ENCODE measurements at places on chromosomes 5 and 9.

GRCh38 chr5:144945503-144945902, 774.8 kb downstream of the KCTD16 start:
- no peak for DNase-seq

GRCh38 chr9:117002686-117003085, 315.6 kb downstream of the TRIM32 start:
- DNase-seq = no peak

DNA sequence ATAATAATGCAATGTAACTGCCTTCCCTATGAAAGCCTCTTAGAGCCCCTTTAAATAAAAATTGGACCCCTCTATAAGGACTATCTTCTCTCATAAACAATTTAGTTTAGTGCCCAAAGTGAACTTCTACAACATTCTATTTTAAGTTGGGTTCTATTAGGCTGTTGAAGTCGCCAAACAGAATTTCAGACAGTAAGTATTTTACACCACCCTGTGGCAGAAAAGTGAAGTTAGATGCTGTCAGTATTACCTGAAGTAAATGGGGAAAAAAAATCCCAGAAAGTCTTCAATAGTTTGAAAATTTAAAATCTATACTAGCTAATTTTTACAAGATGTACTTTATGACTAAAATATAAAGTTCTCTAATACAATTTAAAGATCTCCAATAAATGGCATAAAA, 29.5 kb downstream of the CAAP1 start:
- DNase-seq = no peak

DNA sequence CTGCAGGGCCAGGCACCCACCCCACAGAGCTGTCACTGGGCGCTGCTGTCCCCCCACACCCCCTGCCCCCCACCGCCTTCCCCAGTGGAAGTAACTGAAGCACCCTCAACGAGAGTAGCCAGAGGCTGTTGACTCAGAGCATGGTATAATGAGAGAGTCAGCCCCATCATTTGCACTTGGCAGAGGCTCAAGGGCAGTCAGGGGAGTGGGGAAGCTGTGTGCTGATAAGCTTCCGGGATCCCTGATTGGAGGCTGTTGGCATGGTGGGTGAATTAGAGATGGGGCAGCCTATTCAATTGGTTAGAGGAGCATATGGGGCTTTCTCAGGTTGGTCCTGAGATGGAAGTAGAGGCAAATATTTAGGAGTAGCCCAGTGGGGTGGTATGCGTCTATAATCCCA, 77.1 kb upstream of the GOLM1 start:
- no peak for DNase-seq

DNA sequence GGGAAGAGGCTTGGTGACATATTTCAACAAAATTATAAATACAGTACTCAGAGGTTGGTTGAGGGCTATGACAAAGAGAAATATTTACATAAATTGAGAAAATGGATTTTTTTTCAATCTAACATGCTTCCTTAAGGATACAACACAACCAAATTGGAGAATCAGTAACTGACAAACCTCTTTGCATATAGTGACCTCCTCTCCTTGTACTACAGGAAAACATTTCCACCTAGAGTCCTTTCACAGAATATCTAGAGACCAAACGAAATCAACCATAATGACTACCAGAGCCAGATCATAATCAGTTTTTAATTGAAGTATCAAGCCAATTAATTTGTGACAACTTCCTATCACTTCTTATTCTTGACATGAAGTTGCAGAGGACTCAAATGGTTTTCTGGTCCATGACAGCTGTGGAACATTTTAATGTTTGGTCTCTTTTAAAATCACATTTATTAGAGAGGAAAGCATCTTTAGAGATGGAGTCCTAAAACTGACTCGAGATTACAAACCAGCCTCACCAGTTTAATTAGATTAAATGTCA, 1636.5 kb upstream of the C9orf72 start:
- DNase-seq = no peak

- DNase-seq = no peak
Observed at GRCh38 chr9:26157411-26157810, 479.2 kb upstream of the TUSC1 start.

GRCh38 chr5:153147891-153148623, 342.4 kb upstream of the GRIA1 start:
- no peak for DNase-seq

DNA sequence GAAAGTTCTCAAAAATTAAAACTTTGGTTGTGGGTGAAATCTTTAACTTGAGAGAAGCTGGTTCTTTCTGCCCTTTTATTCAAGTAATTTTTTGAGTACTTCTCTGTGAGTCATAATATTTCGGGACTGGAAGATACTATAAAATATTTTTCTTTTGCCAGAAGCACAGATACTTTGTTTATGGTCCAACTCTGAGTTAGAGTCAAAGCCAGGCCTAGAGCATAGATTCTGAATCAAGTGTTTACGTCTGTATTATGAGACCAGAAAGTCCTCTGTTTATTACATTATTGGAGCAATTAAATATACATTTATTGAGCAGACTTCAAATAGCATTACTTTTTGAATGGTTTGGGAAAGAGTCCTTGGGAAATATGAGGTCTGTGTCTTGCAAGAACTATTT, 187.9 kb downstream of the FER start:
- no peak for DNase-seq

- no peak for DNase-seq
Observed at GRCh38 chr5:83510260-83510659, 38.7 kb downstream of the VCAN start.

DNA sequence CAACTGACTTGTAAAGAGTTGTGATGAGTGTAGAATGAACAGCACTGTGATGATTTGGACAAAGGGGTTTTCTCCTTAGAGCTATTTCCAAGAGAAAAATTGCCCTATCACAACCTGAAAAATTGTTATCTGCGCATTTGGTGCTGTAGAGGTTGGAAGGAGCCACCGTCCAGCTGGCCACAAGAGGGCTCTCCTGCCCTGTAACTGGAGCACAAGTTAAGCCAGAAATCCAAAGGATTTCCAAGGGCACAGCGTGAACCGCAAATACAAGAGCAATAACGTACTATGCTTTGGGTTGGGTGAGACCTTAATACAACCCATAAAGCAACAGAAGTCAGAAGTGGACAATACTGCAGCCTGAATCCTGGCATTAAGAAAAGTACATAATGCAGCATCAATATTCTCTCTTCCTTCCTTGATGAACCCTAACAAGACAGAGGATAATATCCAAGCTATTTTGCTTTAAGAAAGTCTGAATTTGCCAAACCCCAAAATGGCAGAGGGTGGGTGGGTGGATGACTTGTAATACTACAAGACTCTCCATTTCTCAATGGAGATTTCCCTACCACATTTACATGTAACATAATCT, 56.8 kb upstream of the SMIM32 start:
- DNase-seq = no peak
